ENCODE measurements at places on chromosomes 7 and 10.

DNA sequence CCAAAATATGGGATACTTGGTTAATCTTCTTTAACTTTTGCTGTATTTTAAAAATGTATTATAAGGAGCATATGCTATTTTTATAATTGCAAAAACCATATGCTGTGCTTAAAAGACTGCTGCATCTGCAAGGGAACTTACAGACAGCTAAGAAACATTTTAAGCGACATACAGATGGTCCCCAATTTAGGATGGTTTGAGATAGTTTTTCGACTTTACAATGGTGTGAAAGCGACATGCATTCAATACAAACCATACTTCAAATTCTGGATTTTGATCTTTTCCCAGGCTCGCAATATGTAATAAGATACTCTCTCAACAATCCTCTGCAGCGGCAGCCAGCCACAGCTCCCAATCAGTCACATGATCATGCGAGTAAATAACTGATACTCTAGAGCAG is 73.2 kb downstream of the SHTN1 start:
- DNase-seq: no peak

DNA sequence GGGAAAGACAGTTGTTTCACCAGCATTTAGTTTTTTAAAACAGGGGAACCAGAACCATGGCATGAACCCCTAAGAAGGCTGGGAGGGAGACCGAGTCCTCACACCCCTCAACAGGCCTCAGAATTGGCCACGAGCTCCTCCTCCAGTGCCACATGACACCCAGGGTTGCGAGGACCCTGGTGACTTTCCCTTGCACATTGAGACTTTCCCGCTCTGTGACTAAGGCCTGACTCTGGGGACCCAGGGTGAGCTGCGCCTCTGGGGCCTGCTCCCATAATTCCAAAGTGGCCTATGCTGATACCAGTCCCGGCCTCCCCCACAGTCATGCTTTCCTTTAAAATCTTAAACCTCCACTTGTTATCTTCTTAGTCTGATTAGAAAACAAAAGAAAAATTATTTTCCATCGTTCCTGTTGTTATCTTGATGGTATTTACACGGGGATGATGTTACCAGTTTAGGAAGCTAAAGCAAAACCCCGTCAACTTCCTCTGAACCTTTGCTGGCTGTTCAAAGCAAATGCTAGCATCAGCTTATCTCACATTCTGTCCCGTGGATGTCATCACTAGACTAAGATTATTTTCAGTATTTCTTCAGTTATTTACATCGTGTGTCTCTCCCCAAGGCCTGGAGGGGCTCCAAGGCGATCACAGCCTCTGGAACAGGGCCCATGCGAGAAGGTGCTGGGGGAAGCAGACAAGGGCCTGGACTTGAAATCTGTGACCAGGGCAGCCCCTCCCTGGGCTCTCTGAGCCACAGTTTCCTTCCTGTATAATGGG is 42.1 kb downstream of the FAM53B start:
- DNase-seq: no peak

DNA sequence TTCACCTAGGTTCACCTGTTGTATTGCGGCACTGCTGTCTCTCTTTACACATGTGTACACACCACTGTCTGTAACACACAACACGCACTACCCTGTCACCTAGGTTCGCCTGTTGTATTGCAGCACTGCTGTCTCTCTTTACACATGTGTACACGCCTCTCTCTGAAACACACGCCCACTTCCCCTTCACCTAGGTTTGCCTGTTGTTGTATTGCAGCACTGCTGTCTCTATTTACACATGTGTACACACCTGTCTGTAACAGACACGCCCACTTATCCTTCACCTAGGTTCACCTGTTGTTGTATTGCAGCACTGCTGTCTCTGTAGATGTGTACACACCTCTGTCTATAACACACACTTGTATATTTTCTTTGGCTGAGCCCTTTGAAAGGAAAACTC is 51.5 kb downstream of the WDR37 start:
- peak; percentile 18 for DNase-seq

DNA sequence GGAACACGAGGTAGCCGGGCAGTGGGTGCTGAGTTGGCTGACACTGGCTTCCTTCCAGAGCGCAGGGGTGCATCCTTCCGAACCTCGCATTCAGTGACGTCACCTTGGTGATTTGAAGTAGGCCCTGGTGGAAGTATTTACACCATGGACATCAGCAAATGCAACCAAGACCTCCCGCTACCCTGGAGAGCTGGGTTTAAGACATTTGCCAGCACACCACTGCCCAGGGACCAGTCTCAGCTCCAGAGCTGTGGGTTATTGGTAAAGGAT is 106.4 kb upstream of the GPR26 start:
- DNase-seq: no peak

- DNase-seq: no peak
These were observed 50.0 kb upstream of the USP6NL start for GRCh38 chr10:11661441-11661840.

- DNase-seq: no peak
These were observed 181.0 kb upstream of the TMEM106B start for GRCh38 chr7:12030116-12030515.

GRCh38 chr10:29005988-29006387 is 282.9 kb upstream of the LYZL1 start:
- peak; percentile 21 for DNase-seq

GRCh38 chr10:115762029-115762428 is 511.0 kb downstream of the GFRA1 start:
- DNase-seq: no peak

- DNase-seq: no peak
These were observed 23.5 kb upstream of the TECTB start for GRCh38 chr10:112259688-112260087.

GRCh38 chr10:96706331-96706853 is 13.9 kb downstream of the PIK3AP1 start:
- DNase-seq: no peak

- peak; percentile 95 for DNase-seq
These were observed at the start of gene REPIN1 for GRCh38 chr7:150368096-150368883. Gene REPIN1, plus strand, starts transcription at chr7:150368822. Its CDS starts 890 bp downstream, at chr7:150369712.

DNA sequence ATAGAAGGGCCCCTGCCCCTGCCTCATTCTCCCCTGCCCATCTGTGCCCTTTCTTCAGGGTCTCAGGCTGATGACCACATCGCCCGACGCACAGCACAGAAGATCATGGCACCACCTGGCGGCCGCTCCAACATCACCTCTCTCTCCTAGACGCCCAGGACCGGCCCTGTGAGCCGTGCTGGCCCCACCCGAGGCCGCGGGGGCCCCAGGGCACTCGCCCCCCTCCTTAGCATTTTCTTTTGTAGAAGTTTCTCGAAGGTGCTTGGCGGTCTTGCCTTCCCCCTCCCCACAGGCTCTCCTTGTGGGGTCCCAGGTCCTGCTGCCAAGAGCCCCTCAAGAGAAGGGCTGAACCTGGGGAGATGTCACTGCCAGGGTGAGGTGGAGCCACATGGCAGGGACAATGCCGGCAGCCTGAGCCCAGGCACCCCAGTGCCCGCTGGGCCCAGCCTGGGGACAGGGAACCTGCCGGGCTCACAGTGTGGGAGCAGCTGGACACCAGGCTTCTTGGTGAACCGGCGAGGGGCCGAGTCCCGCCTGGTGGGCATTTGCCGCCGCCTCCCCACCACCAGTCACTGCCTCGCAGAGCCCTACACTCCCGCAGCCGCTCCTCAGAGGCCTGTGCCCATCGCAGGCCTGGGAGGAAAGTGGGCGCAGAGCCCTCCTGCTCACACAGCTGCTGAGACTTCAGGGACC is 18.2 kb downstream of the DPYSL4 start:
- no peak for DNase-seq

DNA sequence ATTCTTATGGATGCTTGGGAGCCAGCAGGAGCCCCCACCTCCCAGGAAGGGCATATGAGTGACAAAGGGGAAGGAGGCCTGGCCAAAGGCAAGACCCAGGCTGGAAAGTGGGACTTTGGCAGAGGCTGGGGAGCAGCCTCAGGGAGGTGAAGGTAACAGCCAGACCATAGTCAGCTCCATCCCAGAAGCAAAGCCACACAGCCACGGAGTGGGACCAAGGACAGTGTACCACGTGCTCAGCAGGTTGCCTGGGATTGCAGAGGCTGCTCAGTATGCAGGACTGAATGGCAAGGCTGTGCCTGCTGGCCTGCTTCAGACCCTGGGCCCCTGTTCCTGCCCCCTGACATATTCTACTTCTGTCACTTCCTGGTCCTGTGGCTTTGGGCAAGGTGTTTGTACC is 17.6 kb upstream of the GPR26 start:
- DNase-seq: no peak

- DNase-seq: peak; percentile 27
These were observed 25.2 kb upstream of the SRPK2 start for GRCh38 chr7:105413887-105414437.

GRCh38 chr10:93751832-93752231 is 5.9 kb upstream of the LGI1 start:
- peak; percentile 48 for DNase-seq

- DNase-seq: no peak
These were observed 106.4 kb upstream of the FAM20C start for GRCh38 chr7:85883-86515.

DNA sequence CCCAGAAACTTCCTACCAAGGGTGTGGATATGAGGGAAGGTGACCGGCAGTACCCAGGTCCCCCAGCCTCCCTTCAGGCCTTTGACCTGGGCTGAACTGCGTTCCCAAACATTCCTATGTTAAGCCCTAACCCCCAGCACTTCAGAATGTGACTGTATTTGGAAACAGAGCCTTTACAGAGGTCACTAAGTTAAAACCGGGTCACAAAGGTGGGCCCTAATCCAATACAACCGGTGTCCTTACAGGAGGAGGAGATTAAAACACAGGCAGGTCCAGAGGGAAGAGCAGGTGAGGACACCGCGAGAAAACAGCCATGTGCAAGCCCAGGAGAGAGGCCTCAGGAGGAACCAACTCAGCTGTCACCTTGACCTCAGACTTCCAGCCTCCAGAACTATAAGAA is 28.0 kb downstream of the GRB10 start:
- DNase-seq: no peak

- DNase-seq: no peak
These were observed 80.2 kb downstream of the RNF216 start for GRCh38 chr7:5701085-5701914.

DNA sequence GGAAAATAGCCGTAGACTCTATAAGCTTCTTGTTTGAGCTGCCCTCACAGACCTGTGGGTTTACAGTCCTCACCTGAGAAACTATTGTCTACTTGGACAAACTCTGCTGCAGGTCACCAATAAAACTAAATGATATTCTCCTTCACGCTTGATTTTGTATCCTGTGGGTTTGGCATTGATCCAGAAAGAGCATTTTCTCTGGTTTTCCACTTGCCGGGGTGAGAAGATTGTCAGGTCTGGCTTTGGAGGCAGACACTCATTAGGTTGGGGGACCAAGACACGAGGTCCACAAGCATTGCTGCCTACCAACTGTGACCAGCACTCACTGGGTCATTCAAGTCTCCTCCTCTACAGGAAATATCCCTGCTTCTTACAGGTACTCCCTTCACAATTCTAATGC is 68.5 kb downstream of the CDC14C start:
- no peak for DNase-seq

GRCh38 chr10:52146766-52147165 is 167.3 kb upstream of the DKK1 start:
- DNase-seq: no peak

- DNase-seq: no peak
These were observed 127.1 kb downstream of the CREB5 start for GRCh38 chr7:28539289-28539981.

- no peak for DNase-seq
These were observed 12.6 kb downstream of the UCMA start for GRCh38 chr10:13221572-13221971.

- DNase-seq: no peak
These were observed 948.4 kb downstream of the PCDH15 start for GRCh38 chr10:53852450-53853175.

DNA sequence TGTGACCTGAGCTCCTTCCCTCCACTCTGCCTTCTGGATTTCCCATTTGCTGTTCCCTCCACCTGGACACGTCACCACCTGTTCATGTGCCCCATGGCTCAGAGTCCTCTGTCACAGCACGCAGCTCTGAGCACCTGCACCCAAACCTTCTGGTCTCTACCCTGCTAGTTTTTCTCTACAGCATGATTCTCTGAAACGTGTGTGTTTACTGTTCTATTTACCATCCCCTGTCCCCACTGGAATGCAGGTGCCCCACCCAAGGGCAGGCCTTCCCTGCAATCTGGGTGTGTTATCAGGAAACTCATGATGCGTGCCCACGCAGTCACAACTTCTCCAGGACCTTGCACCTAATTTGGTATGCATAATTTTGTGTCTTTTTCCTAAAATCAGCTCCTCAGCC is 284.4 kb upstream of the IGFBP3 start:
- DNase-seq: no peak

GRCh38 chr10:8069627-8070026 is 15.1 kb downstream of the GATA3 start:
- no peak for DNase-seq

DNA sequence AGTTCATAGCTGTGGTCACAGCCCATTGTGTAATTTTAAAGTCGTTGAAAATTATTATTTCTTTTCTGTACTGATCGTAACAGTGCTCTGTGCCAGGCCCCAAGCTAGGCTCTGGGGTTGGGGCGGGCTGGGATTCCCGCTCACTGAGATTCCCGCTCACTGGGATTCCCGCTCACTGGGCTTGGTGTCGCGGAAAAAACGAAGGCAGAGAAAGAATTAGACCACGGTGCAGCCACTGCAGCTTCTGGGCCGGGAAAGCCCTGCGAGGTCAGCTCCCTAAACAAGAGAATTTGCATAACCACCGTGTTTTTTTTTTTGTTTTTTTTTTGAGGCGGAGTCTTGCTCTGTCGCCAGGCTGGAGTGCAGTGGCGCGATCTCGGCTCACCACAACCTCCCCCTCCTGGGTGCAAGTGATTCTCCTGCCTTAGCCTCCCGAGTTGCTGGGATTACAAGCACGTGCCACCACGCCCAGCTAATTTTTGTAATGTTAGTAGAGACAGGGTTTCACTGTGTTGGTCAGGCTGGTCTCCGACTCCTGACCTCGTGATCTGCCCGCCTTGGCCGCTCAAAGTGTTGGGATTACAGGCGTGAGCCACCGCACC is 31.2 kb downstream of the FOXK1 start:
- peak; percentile 20 for DNase-seq

DNA sequence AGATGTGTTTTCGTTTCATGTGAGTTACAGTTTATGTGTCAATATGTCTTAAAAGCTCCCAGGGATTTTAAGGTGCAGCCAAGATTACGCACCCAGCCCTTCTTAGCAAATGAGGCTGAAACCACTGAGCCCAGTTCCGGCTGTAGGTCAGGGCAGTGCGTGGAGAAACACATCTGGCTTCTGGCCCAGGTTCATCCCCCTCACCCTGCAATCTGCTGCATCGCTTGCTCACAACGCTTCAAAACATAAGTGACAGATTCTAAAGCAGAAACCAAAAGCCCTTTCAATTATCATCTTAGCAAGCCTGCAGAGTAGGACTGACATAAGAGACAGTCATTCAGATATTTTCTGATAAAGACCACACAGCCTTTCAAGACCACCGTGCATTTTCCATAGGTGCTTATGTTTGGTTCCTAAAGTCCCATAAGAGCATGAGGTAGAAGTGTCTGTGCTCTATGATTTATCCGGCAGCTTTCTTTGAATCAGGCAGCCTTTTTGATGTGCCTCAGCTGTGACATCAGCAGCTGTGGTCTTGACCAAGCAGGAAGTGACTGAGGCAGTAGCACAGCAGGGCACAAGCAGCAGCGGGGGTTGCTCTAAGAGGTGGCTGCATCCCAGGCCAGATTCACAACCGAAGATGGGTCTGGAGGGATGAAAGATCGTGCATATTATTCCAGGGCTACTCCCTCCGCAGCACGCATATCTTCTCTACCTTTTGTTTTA is 72.1 kb upstream of the LYZL2 start:
- DNase-seq: peak; percentile 39

GRCh38 chr7:66961096-66961495 is 34.3 kb downstream of the SBDS start:
- no peak for DNase-seq

- no peak for DNase-seq
These were observed 73.8 kb upstream of the TMEM140 start for GRCh38 chr7:135074096-135074495.

- DNase-seq: no peak
These were observed 170.2 kb upstream of the GLI3 start for GRCh38 chr7:42407021-42407710.
